ENCODE measurements at places on chromosomes 5 and 9. TPM values are rescaled to one million over a fixed set of nuclear protein-coding genes. Genes with fewer than 3 reads are reported as not detected.

DNA sequence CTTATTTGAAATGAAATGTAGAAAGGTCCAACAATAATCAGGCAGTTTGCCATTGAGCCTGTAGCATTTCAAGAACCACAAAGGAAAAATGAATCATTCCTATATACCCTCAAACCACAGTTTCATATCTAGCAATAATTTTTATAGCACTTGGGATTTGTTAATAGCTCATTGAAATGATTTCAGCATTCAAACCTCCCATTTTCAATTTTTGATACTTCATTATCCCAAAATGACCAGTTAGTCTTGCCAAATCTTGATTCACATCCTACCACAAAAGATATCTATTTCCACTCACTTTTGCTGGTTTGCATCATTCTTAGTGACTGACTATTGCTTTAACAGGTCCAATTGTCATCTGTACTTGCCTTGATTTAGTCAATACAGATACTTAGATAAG, 790.1 kb downstream of the TLE1 start:
- no peaks in the 10 kb centered on the region for H3K36me3 ChIP-seq
- no peaks in the 10 kb centered on the region for H3K4me1 ChIP-seq
- H3K4me3 ChIP-seq, result no peak overlapping the region
- H3K27ac ChIP-seq, result no peak overlapping the region
- no peaks in the 10 kb centered on the region for H3K27me3 ChIP-seq

- peaks cover 36% of the 10 kb centered on the region for H3K36me3 ChIP-seq
- no peaks in the 10 kb centered on the region for H3K27me3 ChIP-seq
- H3K4me1 ChIP-seq, result no peaks in the 10 kb centered on the region
- no peak for DNase-seq
- H3K4me3 ChIP-seq, result no peak overlapping the region
- no peak overlapping the region for H3K27ac ChIP-seq
Measured at GRCh38 chr9:130470269-130470668, 25.5 kb downstream of the ASS1 start.

DNA sequence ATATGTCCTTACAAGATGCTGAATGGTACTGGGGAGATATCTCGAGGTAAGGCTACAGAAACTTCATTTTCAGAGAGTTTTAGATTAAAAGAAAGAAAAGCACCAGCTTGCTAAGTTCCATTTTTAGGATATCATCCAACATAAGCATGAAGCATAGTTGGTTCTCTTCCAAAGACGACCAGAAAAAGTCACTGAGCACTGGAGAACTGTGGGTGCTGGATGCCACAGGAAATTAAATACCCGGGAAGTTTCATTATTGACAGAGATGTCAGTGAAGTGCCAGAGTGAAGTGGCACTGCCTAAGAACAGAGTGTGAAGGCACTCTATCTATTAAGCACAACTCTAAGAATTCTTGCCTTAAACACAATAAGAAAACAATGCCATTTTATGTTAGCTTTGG, 76.8 kb downstream of the PIK3R1 start:
- H3K27me3 ChIP-seq, result no peaks in the 10 kb centered on the region
- H3K36me3 ChIP-seq, result peaks cover 51% of the 10 kb centered on the region
- DNase-seq, result no peak
- H3K4me3 ChIP-seq, result peak overlapping the region; percentile 71

The PPP1R26 gene
- total RNA-seq, result 20.9 TPM

GRCh38 chr9:14079440-14079839, 234.5 kb downstream of the NFIB start:
- no peak overlapping the region for H3K4me3 ChIP-seq
- DNase-seq, result no peak
- no peak overlapping the region for H3K27ac ChIP-seq
- no peaks in the 10 kb centered on the region for H3K27me3 ChIP-seq
- H3K4me1 ChIP-seq, result peaks cover 1% of the 10 kb centered on the region

- no peak overlapping the region for H3K27ac ChIP-seq
- no peak overlapping the region for H3K4me3 ChIP-seq
- no peaks in the 10 kb centered on the region for H3K36me3 ChIP-seq
- peaks cover 16% of the 10 kb centered on the region for H3K4me1 ChIP-seq
Measured at GRCh38 chr9:88498880-88499279, 36.1 kb upstream of the NXNL2 start.

GRCh38 chr9:92535940-92536850, at the start of gene ECM2:
ECM2 (minus strand) TSS chr9:92535990; CDS start chr9:92522866, 13,124 bp downstream.
- peaks cover 8% of the 10 kb centered on the region for H3K4me1 ChIP-seq
- H3K36me3 ChIP-seq, result no peaks in the 10 kb centered on the region
- peak within 1 kb of the TSS; percentile 51 for H3K4me3 ChIP-seq
- no peak for DNase-seq
- peak within 1 kb of the TSS; percentile 72 for H3K27ac ChIP-seq

DNA sequence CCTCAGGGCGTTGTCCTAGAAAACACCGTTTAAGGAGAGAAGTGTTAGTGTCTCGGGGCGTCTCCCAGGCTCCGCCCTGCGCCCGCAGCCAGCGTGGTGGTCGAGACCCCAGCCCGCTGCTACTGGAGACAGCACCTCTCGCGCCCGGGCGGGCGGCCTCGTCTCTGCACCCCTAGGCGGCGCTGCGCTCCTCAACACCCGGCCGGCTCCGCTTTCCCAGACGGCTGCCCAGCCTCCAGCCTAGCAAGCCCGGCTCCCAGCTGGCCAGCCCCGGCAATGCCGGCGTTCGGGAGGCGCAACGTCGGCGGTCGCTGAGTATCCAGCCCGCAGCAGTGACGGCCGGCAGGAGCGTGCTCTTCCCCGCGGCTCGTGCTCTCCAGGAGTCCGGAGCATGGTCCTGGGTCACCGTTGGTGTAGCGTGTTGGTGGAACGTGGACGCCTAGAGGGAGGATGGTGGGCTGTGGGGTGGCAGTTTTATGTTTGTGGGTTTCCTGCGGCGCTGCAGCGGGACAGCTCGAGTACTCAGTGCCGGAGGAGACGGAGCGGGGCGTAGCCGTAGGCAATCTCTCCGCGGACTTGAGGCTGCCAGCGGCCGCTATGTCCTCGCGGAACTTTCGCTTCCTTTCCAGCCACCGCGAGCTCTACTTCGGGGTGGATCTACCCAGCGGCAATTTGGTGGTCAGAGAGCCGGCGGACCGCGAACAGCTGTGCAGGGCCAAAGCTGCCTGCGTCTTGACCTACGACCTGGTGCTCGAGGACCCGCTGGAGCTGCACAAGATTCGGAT, 536 bp downstream of the PCDHAC1 start:
- peaks cover 19% of the 10 kb centered on the region for H3K4me1 ChIP-seq
- no peak overlapping the region for H3K27ac ChIP-seq
- H3K36me3 ChIP-seq, result no peaks in the 10 kb centered on the region
- H3K27me3 ChIP-seq, result peaks cover 98% of the 10 kb centered on the region
- peak; percentile 70 for DNase-seq

Measured in left ventricle myocardium inferior (tissue), 1 donor.